ENCODE measurements at places on chromosomes 7 and 10. TPM values are rescaled to one million over a fixed set of nuclear protein-coding genes. Genes with fewer than 3 reads are reported as not detected.

Gene GPR26
- total RNA-seq, result not detected

Gene TRIM73
- total RNA-seq, result 7.1 TPM

Gene WDR86
- total RNA-seq, result 6.8 TPM

Gene GATA3
- total RNA-seq, result 4.3 TPM

Gene MYL7
- not detected for total RNA-seq

Gene JCAD
- 20.0 TPM for total RNA-seq

Gene LLCFC1
- total RNA-seq, result not detected

Gene VWA2
- total RNA-seq, result not detected

Gene FOXL3
- not detected for total RNA-seq

Gene DGKB
- total RNA-seq, result 0.92 TPM

Gene CPA5
- not detected for total RNA-seq

Gene ZNF786
- 5.3 TPM for total RNA-seq

Gene OR2A5
- under 0.01 TPM for total RNA-seq

Gene GPR85
- total RNA-seq, result 0.65 TPM

Gene IMMP2L
- 30.4 TPM for total RNA-seq

Gene SORCS1
- 0.29 TPM for total RNA-seq

Gene AKR1C2
- total RNA-seq, result 3.5 TPM

Gene PDK4
- 417 TPM for total RNA-seq

Gene BHLHA15
- total RNA-seq, result 1.9 TPM

Gene GHRHR
- total RNA-seq, result not detected

Gene UNCX
- not detected for total RNA-seq

Gene AMZ1
- not detected for total RNA-seq

Gene GBF1
- total RNA-seq, result 39.5 TPM

Gene CCDC172
- total RNA-seq, result not detected

Gene GRID2IP
- total RNA-seq, result 0.91 TPM

Gene LRRD1
- total RNA-seq, result 0.50 TPM

Gene ASB10
- total RNA-seq, result not detected

Gene TYW1B
- 2.6 TPM for total RNA-seq

Gene PIK3CG
- 3.5 TPM for total RNA-seq

Gene TSPAN12
- total RNA-seq, result 164 TPM

Gene CPVL
- 61.7 TPM for total RNA-seq

Gene HMX3
- not detected for total RNA-seq

Gene DRGX
- 0.27 TPM for total RNA-seq
